ENCODE measurements at places on chromosomes 5 and 9. TPM values are rescaled to one million over a fixed set of nuclear protein-coding genes. Genes with fewer than 3 reads are reported as not detected.

Gene CCL21
- 30.1 TPM for total RNA-seq

Gene CYSRT1
- total RNA-seq = not detected

Gene PCSK5
- total RNA-seq = 6.2 TPM

- no peak for DNase-seq
Measured at GRCh38 chr9:92342825-92343488, 17.2 kb downstream of the CENPP start.

DNA sequence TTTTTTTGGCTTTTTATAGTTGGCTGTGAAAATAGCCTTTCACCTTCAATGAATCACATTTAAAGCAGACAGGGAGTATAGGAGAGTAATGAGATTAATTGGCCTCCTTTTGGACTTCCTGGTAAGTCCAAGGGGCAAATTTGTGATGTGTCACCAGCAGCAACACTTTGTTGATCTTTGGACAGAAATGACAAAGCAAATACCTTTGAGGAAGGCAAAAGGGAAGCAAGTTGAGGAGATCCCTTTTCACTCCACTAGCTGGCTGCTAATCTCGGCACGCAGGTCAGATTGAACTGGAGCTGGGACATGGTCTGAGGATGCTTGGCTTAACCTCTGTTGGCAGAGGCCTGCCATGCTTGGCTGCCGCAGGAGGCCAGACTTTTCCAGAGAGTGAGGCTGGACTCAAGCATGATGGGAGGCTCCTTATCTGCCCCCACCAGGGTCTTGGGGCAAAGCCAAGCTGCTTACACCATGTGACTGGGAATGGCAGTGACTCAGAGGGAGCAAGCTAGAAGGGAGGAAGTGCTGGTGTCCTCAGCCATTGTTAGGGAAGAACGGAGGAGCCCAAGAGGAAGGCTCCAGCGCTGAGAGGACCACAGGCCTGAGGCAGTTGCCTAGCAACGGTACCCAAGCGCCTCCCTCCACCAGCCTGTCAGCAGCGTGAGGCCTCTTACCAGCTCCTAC, 174.5 kb upstream of the MAP1B start:
- DNase-seq = peak; percentile 83

DNA sequence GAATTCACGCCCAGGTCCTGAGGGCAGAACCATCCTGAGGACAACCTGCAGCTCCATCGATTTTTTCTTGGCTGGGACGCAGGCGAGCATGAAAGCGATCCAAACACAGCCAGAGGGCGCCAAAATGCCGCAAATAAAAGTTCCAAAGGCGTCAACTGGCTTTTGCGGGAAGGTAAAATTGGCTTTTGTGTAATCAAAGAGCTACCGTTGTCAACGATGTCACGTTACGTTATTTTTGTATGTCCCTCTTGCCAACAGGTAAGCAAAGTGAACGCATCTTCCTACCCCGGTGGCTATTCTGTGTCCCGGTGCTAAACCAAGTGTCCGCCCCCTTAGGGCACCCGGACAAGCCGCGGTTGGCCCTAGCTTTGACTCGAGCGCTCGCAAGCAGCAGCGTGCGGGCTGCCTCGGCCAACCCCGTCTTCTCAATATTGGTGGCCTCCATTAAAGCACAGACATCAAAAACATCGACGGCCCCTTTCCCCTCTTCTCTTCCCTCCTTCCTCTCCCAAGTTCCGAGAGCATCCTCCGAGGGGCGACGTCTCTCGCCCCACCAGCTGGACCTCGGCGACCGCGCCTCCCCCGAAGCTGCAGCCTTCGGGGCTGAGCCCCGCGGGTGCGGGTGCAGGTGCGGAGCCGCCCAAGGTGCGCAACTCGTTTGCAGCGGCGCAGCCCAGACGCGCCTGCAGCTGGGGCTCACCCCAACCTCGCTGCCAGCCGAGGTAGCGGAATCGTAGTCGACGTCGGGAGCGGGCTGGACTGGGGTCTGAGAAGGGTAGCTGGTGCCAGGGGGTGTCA, 1.1 kb upstream of the BASP1 start:
- DNase-seq = peak; percentile 87

Gene PPIC
- 40.0 TPM for total RNA-seq

DNA sequence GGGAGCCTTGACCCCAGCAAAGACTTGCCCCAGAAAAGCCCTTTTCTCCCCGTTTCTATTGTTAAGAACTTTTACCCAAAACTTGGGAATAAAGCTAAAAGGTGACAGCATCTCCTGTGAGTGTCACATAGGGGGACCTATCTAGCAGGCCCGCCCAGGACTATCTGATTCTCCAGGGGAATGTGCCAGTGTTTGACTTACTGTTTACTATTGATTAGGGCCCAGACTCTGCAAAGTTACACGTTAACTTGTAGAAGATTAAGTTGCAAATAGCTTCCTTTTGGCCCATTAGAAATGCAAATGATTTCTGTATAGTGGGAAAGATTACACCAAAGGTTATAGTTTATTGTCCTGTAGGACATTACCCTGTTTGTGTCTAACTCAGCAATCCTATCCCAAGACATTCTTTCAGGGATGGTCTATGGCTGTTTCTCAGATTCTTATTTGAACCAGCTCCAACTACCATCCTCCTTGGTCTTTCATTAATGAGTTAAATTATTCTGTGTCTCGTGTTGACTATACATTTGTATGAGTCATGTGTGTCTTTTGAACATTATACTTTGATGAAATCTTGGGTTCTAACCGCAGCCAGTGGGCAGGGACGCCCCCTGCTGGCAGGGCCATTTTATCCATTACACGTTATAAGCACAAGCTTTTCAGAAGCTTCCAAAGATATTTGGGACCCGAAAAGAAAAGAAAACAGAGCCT, 60.7 kb downstream of the HRH2 start:
- DNase-seq = peak; percentile 74

DNA sequence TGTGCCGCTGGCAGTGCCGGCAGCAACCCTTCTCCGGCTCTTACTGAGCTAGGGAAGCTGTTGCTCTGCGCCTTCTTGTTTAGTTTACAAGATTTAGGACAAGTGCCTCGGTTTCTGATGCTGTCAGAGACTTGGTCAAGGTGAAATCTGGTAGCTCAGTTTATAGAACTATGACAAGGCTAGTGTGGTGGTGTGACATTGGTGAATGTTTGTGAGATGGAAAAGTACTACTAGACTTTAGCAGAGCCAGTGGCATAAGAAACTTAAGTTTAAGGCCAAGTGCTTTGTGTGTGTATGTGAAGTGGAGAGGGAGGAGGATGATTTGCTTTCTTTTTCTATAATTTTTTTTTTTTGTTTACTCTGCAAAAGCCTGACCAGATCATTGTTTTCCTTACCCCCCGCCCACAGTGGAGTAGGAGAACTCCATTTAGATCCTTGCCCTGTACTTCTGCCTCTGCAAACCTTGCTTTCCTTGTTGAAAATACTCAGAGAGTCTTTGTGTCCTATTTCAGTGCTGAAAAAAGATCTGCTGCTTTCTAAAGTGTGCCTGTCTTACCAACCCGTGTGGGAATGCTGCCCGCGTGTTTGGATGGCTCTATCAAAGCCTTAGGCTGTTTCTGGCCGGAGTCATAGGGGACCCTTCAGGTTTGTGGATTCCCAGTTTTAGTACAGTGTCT, 75.9 kb downstream of the TRIO start:
- no peak for DNase-seq

- DNase-seq = no peak
Measured at GRCh38 chr9:99108131-99108530, 3.2 kb downstream of the TGFBR1 start.

GRCh38 chr9:101094686-101095085, 66.2 kb downstream of the PLPPR1 start:
- DNase-seq = no peak

Gene PCDHA5
- 0.11 TPM for total RNA-seq

DNA sequence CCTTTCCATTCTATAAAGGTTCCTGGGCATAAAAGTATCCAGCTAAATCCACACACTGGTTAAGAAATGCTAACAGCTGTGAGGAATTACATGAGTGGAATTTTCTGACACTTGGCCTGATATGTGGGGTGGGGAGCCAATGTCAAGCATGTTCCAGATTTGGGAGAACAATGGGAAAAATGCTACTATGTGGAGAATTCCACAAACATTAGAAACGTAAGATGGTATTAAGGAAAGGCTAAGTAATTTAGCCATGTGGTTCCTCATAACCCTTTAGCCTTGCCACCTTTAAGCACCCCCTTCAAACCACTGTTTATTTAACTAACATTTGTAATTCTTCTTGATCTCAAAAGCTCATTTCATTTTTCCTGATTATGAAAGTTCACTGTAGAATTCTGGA, 149.2 kb downstream of the GNA14 start:
- DNase-seq = no peak

DNA sequence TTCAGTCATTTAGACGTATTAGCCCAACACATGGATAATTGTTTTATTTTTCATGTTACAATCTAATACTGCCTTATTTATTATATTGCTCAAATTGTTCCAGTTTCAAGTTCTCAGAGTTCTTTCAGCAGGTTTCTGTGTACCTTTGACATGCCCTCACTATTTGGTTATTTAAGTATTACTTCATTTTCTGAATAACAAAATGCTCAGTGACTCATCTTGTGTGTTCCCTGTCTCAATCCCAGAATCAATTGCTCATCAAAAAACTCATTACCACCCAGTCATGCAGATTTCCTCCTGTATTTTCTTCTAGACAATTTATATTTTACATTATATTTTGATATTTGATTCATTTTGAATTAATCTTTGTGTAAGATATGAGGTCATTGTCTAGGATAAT, 562.6 kb downstream of the ANXA1 start:
- DNase-seq = no peak

Gene INPP5E
- total RNA-seq = 14.2 TPM

Gene PCDHAC2
- 0.67 TPM for total RNA-seq

Gene TMEFF1
- total RNA-seq = 0.46 TPM

Gene IFNA2
- not detected for total RNA-seq

GRCh38 chr9:124570942-124571666, 63.9 kb upstream of the NR5A1 start:
- DNase-seq = no peak

DNA sequence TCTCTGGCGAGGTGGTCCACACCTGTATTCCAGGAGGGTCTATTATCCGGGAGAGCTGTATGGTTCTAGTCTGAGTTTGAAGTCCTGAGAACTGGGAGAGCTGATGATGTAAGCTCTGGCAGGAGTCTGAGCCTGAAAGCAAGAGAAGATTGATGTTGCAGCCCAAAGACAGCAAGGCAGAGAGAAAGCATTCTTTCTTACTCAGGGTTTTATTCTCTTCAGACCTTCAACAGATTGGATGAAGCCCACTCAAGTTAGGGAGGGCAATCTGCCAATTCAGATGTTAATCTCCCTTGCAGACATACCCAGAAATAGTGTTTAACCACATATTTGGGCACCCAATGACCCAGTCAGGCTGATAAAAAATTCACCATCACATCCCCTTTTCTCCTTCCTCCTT, 159.1 kb downstream of the CCDC171 start:
- no peak for DNase-seq

- DNase-seq = no peak
Measured at GRCh38 chr9:130689937-130690700, 3.5 kb upstream of the EXOSC2 start.

Gene PCDHGA9
- 9.6 TPM for total RNA-seq

Gene ZDHHC11
- 10.6 TPM for total RNA-seq

- DNase-seq = no peak
Measured at GRCh38 chr5:157175071-157175612, 5.5 kb upstream of the ITK start.

GRCh38 chr5:59500014-59500413, 393.5 kb downstream of the PDE4D start:
- DNase-seq = no peak

GRCh38 chr5:80238097-80238496, 17.8 kb downstream of the SERINC5 start:
- DNase-seq = no peak

GRCh38 chr5:126594748-126595485, at the start of gene ALDH7A1:
TSS of gene ALDH7A1 (minus strand) at chr5:126595219. CDS start at chr5:126595198, 21 bp downstream.
- peak; percentile 93 for DNase-seq

Gene GDF9
- 0.43 TPM for total RNA-seq

GRCh38 chr5:153523211-153523610, 32.7 kb downstream of the GRIA1 start:
- no peak for DNase-seq

- DNase-seq = no peak
Measured at GRCh38 chr5:80577707-80578106, 7.6 kb upstream of the ANKRD34B start.

DNA sequence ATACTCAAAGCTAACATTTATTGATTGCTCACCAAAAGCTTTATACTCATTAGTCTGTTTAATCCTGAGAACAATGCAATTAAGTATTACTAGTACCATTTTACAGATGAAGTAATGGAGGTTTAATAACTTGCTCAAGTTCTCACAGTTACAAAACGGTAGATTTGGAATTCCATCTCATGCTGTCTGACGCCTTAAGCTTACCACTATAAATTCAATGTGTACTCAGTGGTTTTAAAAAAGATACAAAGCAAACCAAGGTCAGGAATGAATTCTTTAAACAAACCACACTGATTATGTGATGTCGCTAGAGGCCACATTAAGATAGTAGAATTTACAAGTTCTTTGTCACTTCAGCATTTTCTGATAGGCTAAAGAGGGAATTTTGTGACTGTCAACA, 1.2 kb upstream of the C5orf63 start:
- DNase-seq = no peak

Gene WDR38
- not detected for total RNA-seq

Gene HTR4
- 0.70 TPM for total RNA-seq

Gene DRD1
- 0.05 TPM for total RNA-seq

DNA sequence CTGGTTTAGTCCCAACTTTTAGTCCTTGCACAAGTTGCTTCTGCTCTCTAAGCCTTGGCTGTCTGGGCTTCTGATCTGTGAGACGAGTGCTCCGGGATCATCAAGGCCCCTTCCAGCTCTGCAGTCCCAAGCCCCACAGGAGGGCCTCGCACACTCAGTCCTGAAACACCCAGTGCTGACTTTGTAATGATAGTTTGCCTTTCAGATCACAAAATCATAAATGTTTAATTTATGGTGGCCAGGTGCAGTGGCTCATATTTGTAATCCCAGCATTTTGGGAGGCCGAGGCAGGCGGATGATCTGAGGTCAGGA, 95.9 kb upstream of the SLC25A48 start:
- no peak for DNase-seq

Measured in cardiac septum (tissue), 1 donor.